ENCODE measurements at places on chromosomes 5 and 9. TPM values are rescaled to one million over a fixed set of nuclear protein-coding genes. Genes with fewer than 3 reads are reported as not detected.
A peak's percentile ranks its signal among the peaks of the same experiment; 100 is the strongest.

DNA sequence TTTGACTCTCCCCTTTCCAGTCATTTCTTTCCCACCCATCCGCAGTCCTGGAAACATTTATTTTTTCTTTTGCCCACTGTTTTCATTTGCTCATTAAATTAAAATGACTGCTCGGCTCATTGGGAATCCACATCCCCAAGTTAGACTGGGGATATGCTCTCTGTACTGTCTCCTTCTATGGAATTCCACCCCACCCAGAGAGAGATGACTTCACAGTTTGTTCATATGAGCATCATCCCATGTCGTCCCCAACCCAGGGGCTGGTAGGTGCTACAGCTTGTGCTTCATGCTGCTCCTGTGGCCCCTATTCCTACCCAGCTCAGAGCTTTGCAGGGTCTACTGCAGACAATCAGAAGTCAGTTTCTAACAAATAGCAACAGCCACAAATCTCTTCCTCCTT lies 16.5 kb upstream of the RARS1 start:
- DNase-seq = no peak

DNA sequence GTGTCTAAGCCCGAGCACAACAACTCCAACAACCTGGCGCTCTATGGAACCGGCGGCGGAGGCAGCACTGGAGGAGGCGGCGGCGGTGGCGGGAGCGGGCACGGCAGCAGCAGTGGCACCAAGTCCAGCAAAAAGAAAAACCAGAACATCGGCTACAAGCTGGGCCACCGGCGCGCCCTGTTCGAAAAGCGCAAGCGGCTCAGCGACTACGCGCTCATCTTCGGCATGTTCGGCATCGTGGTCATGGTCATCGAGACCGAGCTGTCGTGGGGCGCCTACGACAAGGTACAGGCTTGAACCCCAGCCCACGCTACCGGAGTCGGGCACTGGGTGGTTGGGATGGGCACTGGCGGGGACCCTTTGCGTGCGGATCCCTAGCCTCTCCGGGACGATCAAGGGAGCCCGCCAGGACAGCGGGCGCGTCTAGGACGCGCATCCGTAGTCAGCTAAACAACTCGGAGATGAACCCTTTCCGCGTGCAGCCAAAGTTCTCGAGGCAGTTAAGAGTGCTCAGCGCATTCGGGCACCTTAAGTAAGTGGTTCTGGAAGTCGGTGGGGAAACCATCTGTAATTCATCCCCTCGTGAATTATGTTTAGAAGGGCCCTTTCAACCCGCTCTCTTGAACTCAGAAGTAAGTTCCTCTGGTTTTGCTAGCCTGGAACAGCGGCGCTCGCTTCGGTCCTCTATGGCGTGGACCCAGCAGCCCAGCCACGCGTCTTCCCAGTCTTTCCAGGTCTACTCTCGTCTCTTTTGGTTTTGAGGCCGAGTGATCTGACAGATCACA lies 1.3 kb downstream of the KCNN2 start:
- DNase-seq = no peak

Gene GGTA1
- 18.4 TPM for total RNA-seq

DNA sequence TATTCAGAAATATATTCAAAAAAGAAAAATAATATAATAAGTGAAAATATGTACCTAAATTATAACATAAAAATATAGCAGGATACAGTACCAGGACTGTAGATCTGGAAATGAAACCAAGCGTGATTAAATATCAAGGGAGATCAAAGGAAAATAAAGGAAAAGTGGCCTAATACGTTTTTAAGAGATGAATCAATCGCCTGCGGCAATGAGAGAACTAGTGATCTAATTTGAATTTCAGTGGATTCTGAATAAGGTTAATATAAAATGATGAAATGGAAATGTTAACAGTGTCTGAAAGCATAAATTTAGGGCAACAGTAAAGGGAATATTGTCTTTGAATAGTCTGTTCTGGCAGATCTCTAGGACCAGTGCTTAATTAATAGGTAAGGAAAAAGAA lies 1761.9 kb upstream of the ACO1 start:
- no peak for DNase-seq

DNA sequence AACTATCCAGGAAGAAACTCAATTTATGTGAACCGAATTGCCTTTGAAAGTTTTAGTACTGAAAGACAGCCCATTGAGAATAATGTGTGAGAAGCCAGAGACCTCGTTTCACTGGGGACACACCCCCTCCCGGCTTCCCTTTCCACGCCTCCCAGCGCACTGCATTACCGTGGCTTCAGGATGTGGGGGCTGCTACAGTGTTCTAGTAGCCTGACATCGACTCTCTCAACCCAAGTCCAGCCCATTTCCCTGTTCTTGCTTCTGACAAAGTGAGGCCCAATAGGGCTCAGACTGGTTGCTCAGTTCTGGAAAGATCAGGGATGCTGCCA lies 3.5 kb downstream of the PAX5 start:
- no peak for DNase-seq

Gene WDR41
- 40.3 TPM for total RNA-seq

DNA sequence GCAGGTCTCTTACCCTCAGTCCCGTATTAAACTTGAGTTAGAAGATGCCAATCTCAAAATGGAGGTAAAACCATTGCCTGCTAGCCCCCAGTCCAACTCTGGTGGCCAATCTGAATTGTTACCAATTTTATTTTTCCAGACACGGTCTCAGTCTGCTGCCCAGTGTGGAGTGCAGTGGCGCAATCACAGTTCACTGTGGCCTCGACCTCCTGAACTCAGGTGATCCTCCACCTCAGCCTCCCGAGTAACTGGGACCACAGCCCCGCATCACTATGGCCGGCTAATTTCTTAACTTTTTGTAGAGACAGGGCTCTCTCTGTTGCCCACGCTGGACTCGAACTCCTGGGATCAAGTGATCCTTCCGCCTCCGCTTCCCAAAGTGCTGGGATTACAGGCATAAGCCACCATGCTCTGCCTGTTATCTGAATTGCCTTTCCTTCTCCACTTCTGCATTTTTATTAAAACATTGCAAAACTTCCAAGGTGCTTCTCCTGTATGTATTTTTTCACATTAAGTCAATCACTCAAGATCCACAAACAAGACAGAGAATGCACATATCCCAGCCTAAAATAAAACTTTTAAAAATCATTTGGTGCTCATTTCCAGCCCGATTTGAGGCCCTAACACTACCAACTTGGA lies 2.3 kb downstream of the FANCC start:
- no peak for DNase-seq

DNA sequence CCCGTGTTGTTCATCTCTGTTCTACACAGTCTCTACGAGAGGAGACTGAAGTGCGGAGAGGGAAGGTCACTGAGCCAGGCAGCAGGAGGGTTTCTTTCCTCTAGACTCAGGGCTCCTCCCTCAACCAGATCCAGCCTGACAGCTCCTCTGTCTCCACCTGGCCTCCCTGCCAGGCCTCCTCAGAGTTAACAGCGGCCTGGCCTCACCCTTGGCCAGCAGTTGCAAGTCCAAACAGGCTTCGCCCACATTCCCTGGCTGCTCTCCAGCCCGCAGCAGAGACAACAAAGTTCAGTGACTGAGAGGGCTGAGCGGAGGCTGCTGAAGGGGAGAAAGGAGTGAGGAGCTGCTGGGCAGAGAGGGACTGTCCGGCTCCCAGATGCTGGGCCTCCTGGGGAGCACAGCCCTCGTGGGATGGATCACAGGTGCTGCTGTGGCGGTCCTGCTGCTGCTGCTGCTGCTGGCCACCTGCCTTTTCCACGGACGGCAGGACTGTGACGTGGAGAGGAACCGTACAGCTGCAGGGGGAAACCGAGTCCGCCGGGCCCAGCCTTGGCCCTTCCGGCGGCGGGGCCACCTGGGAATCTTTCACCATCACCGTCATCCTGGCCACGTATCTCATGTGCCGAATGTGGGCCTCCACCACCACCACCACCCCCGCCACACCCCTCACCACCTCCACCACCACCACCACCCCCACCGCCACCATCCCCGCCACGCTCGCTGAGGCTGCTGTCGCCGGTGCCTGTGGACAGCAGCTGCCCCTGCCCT lies at the start of gene HRCT1:
Gene HRCT1, plus strand, starts transcription at position 291 of the 768 bp plus-strand sequence. Its CDS starts 86 bp downstream, at position 377.
- peak; percentile 95 for DNase-seq

- DNase-seq = no peak
These were observed 312.1 kb upstream of the TUSC1 start for GRCh38 chr9:25990376-25990775.

- DNase-seq = no peak
These were observed 23.3 kb downstream of the CAVIN4 start for GRCh38 chr9:100601216-100601615.

DNA sequence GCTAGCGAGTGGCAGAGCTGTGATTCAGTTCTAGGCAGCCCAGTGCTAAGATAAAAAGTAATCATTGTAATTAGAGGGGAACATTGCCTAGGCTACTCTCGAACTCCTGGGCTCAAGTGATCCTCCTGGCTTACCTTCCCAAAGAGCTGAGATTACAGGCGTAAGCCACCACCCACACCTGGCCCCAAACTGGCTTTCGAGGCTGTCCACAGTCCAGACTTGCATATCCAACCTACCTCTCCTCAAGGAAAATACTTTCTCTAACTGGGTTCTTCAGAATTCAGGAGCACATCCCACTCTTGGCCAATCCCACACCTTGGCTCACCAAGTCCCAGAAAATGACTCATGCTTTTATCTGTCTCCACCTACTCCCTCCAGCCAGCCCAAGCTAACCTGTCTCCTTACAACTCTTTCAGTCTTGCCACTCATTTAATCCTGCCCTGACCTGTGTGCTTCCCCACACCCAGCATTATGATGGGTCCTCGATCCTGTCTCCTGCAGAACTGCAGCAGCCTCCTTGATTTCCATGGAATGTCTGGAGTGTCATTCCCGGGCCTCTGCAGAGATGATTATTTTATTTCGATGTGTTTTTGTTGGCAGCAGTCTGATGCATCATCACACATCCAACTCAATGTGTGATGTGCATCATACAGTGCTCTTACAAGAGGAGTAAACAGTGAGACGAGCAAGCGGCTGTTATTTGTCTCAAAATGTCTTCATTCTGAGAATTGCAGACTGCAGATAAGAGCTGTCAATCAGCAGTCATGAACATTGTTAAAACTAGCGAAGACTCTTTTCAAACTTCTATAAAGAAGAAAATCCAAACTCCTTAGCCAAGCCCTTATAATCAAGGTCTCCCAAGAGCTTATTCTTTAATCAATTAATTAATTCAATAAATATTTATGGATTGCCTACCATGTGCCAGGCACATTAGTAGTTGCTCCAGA lies 167.3 kb downstream of the SEC61B start:
- DNase-seq = no peak

DNA sequence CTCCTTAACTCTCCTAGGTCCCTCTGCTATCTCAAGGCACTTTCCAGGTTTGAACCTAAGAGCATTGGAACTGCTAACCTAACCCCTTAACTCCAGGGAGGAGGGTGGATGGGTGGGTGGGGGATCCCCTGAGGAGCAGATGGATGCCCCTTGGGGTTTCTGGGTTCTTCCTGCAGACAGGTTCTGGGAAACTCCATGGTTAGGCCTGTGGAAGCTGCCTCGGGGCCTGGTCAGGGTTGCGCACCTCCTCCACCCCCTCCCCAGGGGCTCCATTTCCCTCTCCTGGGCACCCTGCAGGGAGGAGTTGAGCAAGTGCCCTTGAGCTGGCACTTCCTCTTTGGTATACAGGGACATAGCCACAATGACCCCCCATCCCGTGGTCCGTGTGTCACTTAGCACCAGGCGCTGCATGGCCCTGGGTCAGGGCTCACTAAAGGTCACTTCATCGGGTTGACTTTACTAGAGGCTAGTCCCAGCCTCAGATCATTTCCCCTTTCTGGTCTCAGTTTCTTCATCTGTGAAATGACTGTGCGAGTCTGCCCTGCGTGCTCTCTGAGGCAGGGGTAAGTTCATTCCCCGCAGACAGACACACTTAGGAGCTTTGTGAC lies 16.0 kb downstream of the CXXC5 start:
- no peak for DNase-seq

- DNase-seq = no peak
These were observed 5.4 kb downstream of the ATP10B start for GRCh38 chr5:160846642-160847041.

GRCh38 chr5:1545126-1545804 lies 21.5 kb upstream of the LPCAT1 start:
- peak; percentile 80 for DNase-seq

DNA sequence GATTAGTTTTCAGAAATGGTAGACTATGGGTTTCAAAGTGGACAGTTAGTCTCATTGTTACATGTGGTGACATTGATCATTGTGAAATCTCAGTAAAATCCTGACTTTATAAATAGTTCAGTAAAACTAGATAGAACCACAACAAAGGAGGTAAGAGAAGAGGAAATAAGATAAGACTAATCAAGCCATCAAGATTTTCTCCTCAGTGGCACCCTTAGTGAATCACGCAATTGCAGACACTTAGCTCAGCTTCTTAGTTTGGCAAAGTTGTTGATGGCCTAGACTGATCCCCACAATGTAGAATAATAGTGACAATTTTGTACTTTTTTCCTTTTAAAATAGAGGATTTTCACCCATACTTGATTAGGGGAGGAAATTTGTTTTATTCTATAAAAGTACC lies 426.7 kb upstream of the ITGA1 start:
- no peak for DNase-seq

Gene FOXD4L5
- not detected for total RNA-seq

- DNase-seq = no peak
These were observed 2.4 kb upstream of the ZBTB43 start for GRCh38 chr9:126802318-126803059.

DNA sequence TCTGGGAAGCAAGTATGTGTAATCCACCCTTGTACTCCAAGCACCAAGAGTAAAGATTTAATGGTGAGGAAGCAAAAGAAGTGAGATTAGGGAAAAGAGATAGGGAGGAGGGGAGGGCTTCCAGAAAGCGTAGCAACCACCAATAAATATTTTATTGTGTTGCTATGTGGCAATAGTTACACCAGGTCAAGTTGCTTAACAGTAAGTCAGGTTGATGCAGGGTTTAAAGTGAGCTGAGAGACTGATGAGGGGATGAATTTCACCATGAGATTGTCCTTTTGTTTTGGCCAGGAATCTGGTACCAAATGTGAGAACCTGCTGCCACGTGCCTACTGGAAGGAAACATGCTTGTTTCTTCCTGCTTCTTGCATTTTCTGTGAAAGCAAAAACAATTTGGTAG lies 62.7 kb downstream of the PCSK5 start:
- DNase-seq = no peak

DNA sequence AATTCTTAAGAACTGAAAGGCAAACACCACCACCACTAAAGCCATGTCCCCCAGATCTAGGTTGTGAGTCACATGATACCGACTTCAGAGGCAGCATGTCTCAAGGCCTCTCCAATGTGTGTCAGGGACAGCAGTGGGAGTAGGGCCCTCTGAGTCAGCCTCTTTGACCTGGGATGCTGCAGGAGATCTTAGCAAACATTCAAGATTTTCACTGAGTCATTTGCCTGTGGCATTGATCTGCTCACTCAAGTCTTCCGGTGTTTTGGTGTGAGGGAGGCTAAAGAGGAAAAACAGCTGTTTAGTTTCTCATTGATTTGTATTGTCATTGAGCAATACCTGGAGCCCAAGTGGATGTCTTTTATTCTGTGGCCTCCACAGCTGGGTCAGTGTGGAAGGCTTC lies 36.1 kb downstream of the TMC1 start:
- no peak for DNase-seq

Gene CDKN2B-AS1
- total RNA-seq = 5.9 TPM

DNA sequence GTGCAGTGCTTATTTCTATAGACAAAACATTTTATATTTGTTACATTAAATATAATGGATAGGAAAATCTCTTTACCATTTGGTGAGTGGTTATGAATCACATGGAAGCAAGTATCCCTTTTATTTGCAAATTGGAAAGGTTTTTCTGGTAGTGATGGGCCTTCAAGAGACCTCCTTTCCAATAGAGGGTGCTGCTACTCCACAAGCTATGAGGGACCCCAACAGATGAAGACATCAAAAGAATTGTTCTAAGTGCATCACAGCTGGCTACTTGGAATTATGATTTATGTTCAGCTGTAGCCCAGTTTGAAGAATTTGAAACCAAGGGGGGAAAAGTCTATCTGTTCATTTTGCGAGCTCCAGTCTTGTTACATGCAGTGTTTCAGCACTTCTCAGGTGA lies 493.7 kb upstream of the SGCD start:
- no peak for DNase-seq

Gene PCDHGA8
- 6.4 TPM for total RNA-seq

Gene PCDH1
- 38.8 TPM for total RNA-seq
